Activated CD8-positive, alpha-beta memory T cell treated with anti-CD3 and anti-CD28 coated beads for 24 hours (primary cell): ENCODE measurements at places on chromosomes 5 and 9.

DNA sequence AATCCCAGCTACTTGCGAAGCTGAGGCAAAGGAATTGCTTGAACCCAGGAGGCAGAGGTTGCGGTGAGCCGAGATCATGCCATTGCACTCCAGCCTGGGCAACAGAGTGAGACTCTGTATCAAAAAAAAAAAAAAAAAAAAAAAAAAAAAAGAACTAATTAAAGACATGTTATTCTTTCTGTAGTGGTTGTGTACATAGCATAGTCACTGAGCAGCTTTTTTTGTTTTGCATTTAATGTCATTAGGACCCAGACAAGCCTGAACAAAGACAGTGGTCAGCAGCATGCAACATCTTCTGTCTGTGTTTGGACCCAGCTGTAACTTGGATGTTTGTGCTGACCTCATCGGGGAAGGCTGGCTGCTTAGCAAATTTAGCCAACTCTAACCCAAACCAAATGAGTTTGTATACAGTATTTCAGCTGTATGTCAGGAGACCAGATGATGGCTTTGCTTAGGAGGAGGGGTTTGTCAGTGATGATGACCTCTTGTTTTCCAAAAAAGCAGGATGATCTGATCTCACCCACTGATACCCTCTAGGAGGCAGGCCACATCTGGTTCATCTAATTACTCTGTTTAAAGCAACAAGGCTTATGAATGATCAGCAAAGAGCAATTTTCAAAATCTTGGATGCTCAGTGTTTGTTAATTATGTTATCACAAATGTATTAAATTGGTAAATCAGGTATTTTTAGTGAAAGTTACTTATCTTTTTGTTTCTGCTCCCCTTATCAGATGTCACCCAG, 39.5 kb downstream of the SNCAIP start:
- no peak for DNase-seq

DNA sequence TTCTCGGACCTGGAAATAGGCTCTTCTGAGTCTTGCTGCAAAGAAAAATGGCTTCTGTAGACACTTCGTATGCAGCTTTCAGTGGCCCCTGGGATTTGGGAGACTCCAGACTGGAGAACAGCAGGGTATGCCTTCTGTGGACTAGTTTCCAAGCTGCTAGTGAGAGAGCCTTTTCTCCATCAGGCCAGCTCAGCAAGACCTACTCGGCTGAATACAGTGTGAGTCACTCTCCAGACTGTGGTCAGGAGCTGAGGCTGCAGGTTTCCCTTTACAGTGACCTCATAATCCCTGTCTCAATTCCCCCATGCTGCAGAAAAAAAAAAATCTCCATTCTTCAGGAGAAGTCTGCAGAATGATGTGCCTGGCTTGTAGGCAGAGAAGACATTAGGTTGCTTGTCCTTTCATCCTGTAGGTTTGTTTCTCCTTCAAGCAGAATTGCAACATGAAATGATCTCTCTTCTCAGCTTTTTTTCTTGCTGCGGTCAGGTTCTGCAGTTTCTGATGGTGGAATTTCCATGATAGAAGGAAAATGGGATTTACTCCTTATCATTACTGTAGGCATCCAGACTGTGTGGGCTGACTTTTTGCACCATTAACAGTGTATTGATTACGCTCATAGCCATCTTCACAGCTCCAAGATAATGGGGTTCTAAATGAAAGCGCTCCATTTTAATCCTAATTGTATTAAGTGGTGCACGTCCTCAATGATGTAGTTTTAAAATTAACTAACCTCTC, 78.3 kb upstream of the TNFSF8 start:
- DNase-seq, result no peak

GRCh38 chr5:7927466-7928375, 58.8 kb downstream of the MTRR start:
- no peak for DNase-seq

GRCh38 chr5:56154732-56155484, 78.2 kb downstream of the ANKRD55 start:
- no peak for DNase-seq

DNA sequence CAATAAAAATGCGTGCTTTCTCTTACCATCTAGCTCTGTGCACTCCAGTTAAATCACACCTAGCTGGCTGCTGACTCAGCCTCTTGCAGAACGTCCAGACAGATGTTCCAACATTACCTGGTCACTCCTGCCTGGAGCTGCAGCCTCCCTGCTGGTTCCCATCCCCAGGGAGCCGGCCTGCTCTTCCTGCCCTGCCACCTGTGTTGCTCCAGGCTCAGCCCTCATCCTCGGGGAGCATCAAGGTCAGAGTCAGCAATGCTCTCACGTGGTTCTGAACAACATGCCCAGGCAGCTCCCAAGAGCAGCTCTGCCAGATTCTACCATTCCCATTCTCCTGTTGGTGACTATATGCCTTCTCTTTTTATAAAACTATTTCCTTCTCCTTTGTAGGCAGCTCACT, 81.3 kb downstream of the GADD45G start:
- no peak for DNase-seq

DNA sequence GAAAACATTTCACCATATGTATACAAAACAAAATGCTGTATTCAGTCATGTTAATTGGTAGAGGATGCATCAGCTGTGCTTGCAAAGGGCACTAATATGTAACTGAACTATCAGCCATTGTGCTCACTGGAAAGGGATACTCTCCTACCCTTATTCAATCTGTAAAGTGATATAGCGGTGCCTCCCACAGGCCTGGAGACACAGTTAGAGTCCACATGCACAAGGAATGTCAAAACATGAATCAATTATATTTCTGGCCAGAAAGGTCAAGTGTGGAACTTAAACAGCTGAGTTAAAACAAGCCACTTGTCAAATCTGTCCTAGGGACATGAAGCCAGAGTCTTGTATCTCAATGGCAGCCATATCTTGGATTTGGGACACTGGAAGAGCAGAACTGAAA, 71.2 kb upstream of the IZUMO3 start:
- DNase-seq, result no peak
